ENCODE measurements at places on chromosomes 4 and X.

- no peak for DNase-seq
These were observed 27.4 kb upstream of the TRPC5OS start for GRCh38 chrX:111848541-111848940.

DNA sequence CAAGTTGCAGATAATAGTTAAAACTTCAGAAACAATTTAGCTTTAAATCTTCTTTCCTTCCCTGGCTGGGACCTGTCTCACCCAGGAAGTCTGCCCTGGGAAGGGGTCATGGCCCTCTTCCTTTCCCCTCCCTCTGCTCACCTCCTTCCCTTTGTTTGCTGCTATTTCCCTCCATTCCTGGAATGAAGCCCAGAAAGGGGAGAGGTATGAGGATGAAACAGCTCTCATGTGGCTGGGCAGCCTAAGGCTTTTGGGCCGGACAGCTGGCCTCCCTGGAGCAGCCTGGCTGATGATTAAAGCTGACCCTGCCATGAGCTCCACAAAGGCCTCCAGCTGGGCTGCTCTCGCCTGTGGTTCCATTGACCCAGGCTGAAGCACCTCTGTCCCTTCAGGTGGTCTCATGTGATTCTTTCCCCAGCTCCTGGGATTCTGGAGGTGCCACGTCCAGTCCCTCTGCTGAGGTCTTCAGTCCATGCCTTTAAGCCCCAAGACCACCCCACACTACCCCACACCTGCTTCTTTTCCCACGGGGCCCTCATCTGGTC is 202.1 kb downstream of the PTTG2 start:
- DNase-seq, result no peak

DNA sequence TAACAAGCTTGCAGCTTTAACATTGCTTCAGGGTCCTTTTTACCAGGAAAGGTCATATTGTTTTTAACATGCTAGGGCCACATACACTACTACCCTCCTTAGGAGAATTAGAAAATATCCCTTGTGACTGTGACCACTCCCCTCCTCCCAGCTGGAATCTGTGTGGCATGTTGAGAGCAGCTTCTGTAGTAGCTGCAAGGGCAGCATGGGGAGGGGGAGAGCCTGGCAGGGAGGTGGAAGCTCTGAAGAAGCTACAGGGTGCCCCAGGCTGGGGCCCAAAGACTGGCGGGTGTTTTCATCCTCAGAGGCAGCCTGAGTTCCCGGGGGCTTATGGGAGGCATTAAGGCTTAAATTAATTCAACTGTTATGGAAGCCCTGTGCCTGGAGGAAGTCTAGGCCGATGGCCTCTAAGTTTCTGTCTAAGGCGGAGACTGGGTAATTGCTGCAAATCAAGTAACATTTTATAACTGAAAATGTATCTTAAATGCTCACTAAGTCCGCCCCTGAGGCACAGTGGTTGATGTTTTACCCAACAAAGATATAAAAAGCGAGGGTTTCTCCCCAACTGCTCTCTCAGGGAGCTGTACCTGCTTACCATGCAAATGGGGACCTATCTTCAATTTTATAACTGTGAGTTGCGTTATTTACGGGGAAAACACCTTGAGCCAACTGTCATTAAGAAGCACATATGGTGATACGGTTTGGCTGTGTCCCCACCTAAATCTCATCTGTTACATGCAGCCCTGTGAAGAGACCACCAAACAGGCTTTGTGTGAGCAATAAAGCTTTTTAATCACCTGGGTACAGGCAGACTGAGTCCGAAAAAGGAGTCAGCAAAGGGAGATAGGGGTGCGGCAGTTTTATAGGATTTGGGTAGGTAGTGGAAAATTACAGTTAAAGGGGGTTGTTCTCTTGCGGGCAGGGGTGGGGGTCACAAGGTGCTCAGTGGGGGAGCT is 37.4 kb upstream of the STS start:
- no peak for DNase-seq

- no peak for DNase-seq
These were observed 70.8 kb upstream of the RAI2 start for GRCh38 chrX:17931855-17932254.

- peak; percentile 56 for DNase-seq
These were observed at the start of gene TCEAL1 for GRCh38 chrX:103628386-103629317. TSS of gene TCEAL1 (plus strand) at chrX:103628975. CDS start at chrX:103629917, 942 bp downstream.

- no peak for DNase-seq
These were observed 8.0 kb downstream of the SUPT20HL2 start for GRCh38 chrX:24305905-24306304.

- DNase-seq, result no peak
These were observed 8.0 kb downstream of the TBC1D14 start for GRCh38 chr4:6917461-6918271.

- DNase-seq, result no peak
These were observed 117.4 kb downstream of the TMA16 start for GRCh38 chr4:163611784-163612445.

- DNase-seq, result no peak
These were observed 88.9 kb upstream of the TFDP3 start for GRCh38 chrX:133307094-133307493.
